CD4-positive, alpha-beta memory T cell (primary cell): ENCODE measurements at places on chromosomes 2 and 18. TPM values are rescaled to one million over a fixed set of nuclear protein-coding genes. Genes with fewer than 3 reads are reported as not detected.

GRCh38 chr2:237870754-237871651, 11.6 kb downstream of the RAMP1 start:
- no peaks in the 10 kb centered on the region for H3K36me3 ChIP-seq
- H3K4me1 ChIP-seq = no peaks in the 10 kb centered on the region
- no peak overlapping the region for H3K4me3 ChIP-seq
- H3K27me3 ChIP-seq = no peaks in the 10 kb centered on the region
- no peak for DNase-seq

DNA sequence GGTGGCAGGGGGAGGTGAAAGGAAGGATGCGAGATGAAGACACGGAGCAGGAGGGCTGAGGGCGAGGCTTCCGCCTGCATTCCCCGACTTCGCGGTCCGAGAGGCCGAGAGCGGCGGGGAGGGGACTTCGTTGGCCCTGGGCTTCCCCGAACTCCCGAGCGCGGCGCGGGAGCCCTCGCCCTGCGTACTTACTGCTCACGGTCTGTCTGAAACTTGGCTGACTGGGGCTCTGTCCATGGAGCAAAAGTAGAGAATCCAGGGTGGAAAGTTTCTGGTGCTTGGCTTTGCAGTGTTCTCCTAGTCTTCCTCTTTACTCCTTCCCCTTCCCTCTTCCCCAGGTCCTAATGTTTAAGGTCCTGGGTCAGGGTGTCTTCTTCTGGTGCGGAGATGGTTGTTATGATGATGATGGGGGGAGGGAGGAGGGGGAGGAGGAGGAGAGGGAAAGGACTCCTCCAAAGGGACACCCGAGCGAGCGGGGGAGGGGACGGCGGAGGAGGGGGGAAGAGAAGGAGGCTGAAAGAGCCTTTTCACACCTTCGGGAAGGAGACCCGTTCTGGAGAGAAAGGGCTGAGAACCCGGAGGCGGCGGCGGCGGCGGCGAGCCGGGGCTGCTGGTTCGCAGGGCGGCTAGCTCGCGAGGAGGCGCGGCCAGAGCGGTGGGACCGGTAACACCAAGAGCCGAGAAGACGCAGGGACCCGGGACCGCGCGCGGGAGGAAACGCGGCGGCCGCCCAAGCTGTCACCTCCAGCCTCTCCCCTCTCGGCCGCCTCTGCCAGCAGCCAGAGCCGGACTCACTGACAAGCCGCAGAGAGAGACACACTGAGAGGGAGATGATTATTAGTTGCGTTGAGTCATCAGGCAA, at the start of gene SATB2:
Gene SATB2, minus strand, starts transcription at position 793 of the 862 bp plus-strand sequence. CDS start 1,902 bp downstream, outside the sequence.
- H3K36me3 ChIP-seq = no peaks in the 10 kb centered on the region
- no peak within 1 kb of the TSS for H3K4me3 ChIP-seq
- H3K4me1 ChIP-seq = peaks cover 29% of the 10 kb centered on the region
- no peak within 1 kb of the TSS for H3K27ac ChIP-seq
- DNase-seq = peak; percentile 33

OBSL1 gene
- not detected for polyA plus RNA-seq

DNA sequence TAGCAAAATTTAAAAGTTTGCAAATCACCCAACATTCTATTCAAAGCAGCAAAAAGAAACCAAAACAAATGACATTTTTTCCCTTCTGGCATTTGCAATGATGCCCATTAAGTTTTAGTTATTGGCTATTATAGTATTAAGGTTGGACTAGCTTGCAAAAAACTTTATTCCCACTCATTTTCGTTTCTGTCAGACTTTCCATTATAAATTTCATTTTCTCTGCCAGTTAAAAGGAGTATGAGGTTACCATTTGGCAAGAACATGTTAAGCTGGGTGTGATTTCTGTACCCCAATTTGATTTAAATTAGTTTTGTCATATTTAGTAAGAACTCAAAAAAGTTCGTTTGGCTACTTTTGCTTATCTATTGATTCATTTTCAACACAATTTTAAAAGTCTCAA, 187.9 kb downstream of the TCF4 start:
- H3K4me1 ChIP-seq = no peaks in the 10 kb centered on the region
- no peak overlapping the region for H3K27ac ChIP-seq
- no peaks in the 10 kb centered on the region for H3K36me3 ChIP-seq
- H3K4me3 ChIP-seq = no peak overlapping the region
- no peaks in the 10 kb centered on the region for H3K27me3 ChIP-seq
- no peak for DNase-seq

DNA sequence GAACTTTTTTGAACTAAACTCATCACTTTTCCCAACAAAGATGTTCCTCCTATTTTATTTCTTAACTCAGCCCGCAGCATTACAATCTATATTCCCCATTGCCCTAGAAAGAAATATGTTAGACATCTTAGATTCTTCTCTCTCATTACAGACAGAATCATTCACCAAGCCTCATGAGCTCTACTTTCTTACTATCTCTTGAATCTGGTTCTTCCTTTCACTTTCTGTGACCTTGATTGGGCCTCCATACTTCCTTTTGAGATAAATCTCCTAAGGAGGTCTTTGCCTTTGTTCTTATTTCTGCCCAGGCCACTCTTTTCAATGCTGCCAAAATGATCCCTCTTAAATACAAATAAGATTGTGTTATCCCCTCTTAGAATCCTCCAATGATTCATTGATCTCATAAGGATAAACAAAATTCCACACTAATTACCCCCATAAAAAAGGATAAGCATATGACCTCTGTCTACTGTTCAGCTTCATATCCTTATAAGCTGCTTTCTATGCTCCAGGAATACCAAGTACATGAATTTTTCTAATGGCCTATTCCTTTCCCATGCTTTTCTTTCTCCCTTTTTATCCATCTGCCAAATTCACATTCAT, 400.0 kb downstream of the ARHGAP15 start:
- H3K27ac ChIP-seq = no peak overlapping the region
- no peaks in the 10 kb centered on the region for H3K27me3 ChIP-seq

DNA sequence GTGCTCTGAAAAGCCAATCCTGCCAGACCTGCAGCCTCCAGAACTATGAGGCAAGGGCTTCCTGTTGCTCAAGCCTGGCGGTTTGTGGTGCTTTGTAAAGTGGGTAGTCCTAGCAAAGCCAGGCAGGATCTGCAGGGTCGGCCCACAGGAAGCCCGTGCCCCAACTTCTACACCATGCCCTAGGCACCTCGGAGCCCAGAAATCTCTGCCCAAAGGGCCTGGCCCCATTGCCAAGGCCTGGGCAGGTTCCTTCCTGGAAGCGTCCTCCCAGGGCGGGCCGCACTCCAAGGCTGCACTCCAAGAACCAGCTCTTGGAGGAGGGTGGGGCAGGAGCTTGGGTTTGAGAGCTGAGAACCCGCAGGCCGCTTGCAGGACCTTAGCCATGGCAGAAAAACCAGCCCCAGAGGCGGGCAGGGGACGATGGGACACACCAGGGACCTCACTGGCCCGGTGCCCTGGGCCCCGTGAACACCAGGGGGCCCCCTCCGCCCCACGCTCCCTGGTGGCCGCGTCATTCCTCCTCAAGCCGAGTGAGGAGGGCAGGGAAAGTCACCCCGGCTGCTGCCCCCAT, 37.2 kb upstream of the ID2 start:
- no peaks in the 10 kb centered on the region for H3K27me3 ChIP-seq
- no peak overlapping the region for H3K4me3 ChIP-seq
- DNase-seq = no peak
- H3K4me1 ChIP-seq = no peaks in the 10 kb centered on the region
- no peaks in the 10 kb centered on the region for H3K36me3 ChIP-seq

- H3K27ac ChIP-seq = no peak overlapping the region
- no peaks in the 10 kb centered on the region for H3K27me3 ChIP-seq
- no peaks in the 10 kb centered on the region for H3K4me1 ChIP-seq
- no peak overlapping the region for H3K4me3 ChIP-seq
- no peak for DNase-seq
Measured at GRCh38 chr2:178204977-178205376, 10.7 kb downstream of the OSBPL6 start.

SERPINB13 gene
- not detected for polyA plus RNA-seq

DNA sequence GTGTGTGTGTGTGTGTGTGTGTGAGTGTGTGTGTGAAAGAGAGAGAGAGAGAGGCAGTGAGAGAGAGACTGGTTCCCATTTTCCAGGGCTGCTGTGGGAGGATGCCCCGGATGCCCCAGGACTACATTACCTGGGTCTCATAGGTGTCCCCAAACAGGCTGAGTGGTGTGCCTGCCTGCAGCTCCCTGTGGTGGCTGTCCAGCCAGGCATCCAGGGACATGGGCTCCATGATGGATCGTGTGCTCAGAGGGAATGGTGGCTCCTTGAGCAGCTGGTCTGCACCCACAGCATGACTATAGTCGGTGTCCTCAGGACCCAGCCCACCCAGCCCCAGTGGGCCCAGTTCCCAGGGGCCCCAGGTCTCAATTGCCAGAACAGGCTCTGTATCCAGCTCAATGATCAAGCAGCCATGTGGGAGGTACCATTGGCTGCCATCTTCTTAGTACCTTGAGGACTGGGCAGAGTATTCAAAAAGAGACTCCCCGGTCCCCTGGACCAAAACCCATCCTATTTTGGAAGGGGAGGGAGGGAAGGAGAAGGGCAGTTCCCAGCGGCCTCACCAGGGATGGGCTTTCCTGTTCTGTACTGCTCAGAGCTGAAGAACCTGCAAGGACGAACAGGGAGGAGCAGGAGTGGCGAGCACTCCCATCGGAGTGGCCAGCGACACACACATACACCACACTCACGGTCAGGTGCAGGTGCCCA, 5.8 kb upstream of the OXER1 start:
- no peak overlapping the region for H3K27ac ChIP-seq
- H3K4me1 ChIP-seq = no peaks in the 10 kb centered on the region
- H3K27me3 ChIP-seq = no peaks in the 10 kb centered on the region
- H3K4me3 ChIP-seq = no peak overlapping the region
- H3K36me3 ChIP-seq = no peaks in the 10 kb centered on the region

HDHD2 gene
- polyA plus RNA-seq = 40.5 TPM

CNDP1 gene
- polyA plus RNA-seq = not detected

- H3K36me3 ChIP-seq = no peaks in the 10 kb centered on the region
- no peaks in the 10 kb centered on the region for H3K4me1 ChIP-seq
- no peak for DNase-seq
- no peak overlapping the region for H3K4me3 ChIP-seq
- H3K27me3 ChIP-seq = no peaks in the 10 kb centered on the region
Measured at GRCh38 chr2:113831161-113831560, 58.7 kb upstream of the ACTR3 start.

- DNase-seq = no peak
- no peaks in the 10 kb centered on the region for H3K36me3 ChIP-seq
- no peaks in the 10 kb centered on the region for H3K4me1 ChIP-seq
- H3K27ac ChIP-seq = no peak overlapping the region
- peaks cover 4% of the 10 kb centered on the region for H3K27me3 ChIP-seq
Measured at GRCh38 chr2:215900203-215900611, 113.1 kb downstream of the MREG start.

NOTO gene
- polyA plus RNA-seq = not detected

GRCh38 chr2:25548601-25549000, 124.8 kb downstream of the DTNB start:
- no peak overlapping the region for H3K4me3 ChIP-seq
- no peaks in the 10 kb centered on the region for H3K4me1 ChIP-seq
- no peak overlapping the region for H3K27ac ChIP-seq
- DNase-seq = no peak
- no peaks in the 10 kb centered on the region for H3K36me3 ChIP-seq
- no peaks in the 10 kb centered on the region for H3K27me3 ChIP-seq

KCNE4 gene
- polyA plus RNA-seq = not detected

- H3K36me3 ChIP-seq = no peaks in the 10 kb centered on the region
- no peak overlapping the region for H3K27ac ChIP-seq
- H3K4me3 ChIP-seq = no peak overlapping the region
Measured at GRCh38 chr2:143051465-143051864, 77.8 kb upstream of the ARHGAP15 start.

TLK1 gene
- 19.2 TPM for polyA plus RNA-seq

- no peak overlapping the region for H3K27ac ChIP-seq
- no peaks in the 10 kb centered on the region for H3K36me3 ChIP-seq
- H3K27me3 ChIP-seq = peaks cover 3% of the 10 kb centered on the region
- no peaks in the 10 kb centered on the region for H3K4me1 ChIP-seq
Measured at GRCh38 chr2:60507211-60507965, 46.1 kb downstream of the BCL11A start.

ATP8B1 gene
- 0.24 TPM for polyA plus RNA-seq

- no peaks in the 10 kb centered on the region for H3K36me3 ChIP-seq
- no peak overlapping the region for H3K4me3 ChIP-seq
- DNase-seq = no peak
- H3K27ac ChIP-seq = no peak overlapping the region
Measured at GRCh38 chr2:105111365-105112150, 73.7 kb downstream of the MRPS9 start.

REG3G gene
- polyA plus RNA-seq = not detected

DNA sequence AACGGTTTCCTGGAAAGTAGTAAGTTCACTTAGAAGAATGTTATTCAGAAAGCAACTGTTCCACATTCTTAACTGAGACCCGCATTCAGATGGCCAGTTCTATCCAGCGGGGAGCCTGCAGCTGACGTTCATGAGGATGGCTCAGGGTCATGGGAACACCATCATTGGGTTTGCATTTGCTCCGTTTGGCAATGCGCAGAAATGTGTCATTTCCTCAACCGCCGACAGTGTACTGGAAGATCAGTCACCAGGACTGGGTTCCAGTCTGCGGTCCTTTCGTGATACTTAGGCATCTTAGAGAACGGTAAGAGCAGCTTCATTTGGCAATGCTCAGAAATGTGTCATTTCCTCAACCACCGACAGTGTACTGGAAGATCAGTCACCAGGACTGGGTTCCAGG, 104.0 kb downstream of the DNER start:
- no peaks in the 10 kb centered on the region for H3K4me1 ChIP-seq
- H3K27me3 ChIP-seq = no peaks in the 10 kb centered on the region
- H3K4me3 ChIP-seq = no peak overlapping the region
- no peak overlapping the region for H3K27ac ChIP-seq
- DNase-seq = no peak

DNA sequence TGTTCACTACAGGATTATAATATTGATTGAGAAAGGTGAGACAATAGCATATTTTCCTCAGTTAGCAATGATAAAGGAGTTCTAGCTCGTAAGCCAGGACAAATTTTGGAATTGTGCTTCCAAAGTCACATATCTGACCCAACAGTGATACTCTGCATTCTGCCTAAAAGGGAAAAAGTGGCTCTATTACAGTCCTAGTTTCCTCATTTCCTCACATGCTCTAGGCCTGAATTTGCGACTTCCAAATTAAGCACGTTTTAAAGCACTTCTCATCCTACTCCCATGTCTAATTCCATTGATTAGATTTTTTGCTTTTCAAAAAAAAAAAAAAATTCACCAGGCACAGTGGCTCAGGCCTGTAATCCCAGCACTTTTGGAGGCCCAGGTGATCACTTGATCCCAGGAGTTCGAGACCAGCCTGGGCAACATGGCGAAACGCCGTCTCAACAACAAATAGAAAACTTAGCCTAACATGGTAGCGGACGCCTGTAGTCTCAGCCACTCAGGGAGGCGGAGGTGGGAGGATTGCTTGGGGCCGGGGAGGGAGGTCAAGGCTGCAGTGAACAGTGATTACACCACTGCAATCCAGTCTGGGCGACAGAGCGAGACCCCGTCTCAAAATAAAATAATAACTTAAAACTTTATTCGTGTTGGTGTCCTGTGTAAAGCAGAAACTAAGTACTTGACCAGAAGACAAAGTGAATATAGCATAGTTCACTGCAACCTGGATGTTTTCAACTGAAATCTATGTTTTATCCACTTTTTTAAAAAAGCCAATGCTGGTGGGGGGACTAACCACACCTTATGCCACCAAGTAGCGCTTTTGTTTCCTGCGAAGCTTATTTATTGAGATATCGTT, 1.5 kb downstream of the ESCO1 start:
- peak overlapping the region; percentile 93 for H3K27ac ChIP-seq
- peaks cover 45% of the 10 kb centered on the region for H3K4me1 ChIP-seq
- no peaks in the 10 kb centered on the region for H3K36me3 ChIP-seq
- peak overlapping the region; percentile 90 for H3K4me3 ChIP-seq
- H3K27me3 ChIP-seq = no peaks in the 10 kb centered on the region
- DNase-seq = no peak

- no peaks in the 10 kb centered on the region for H3K27me3 ChIP-seq
- no peak for DNase-seq
- no peak overlapping the region for H3K4me3 ChIP-seq
- no peaks in the 10 kb centered on the region for H3K36me3 ChIP-seq
- no peak overlapping the region for H3K27ac ChIP-seq
- H3K4me1 ChIP-seq = no peaks in the 10 kb centered on the region
Measured at GRCh38 chr2:45734952-45735351, 83.5 kb downstream of the PRKCE start.
